Suprapubic skin (tissue), 4 donors: ENCODE measurements at places on chromosomes 16 and 17. TPM values are rescaled to one million over a fixed set of nuclear protein-coding genes. Genes with fewer than 3 reads are reported as not detected.

Gene UTS2R
- total RNA-seq: not detected

Gene KRTAP2-2
- total RNA-seq: not detected

- no peak for DNase-seq
These were observed 16.7 kb upstream of the ZNHIT3 start for GRCh38 chr17:36469733-36470132.

GRCh38 chr16:80250381-80250780, 290.4 kb upstream of the DYNLRB2 start:
- no peak for DNase-seq

Gene SLC22A31
- total RNA-seq: 6.6 TPM

Gene KATNB1
- total RNA-seq: 47.8 TPM

Gene NPIPA7
- total RNA-seq: 4.9 TPM

Gene COG4
- total RNA-seq: 44.3 TPM

Gene GGT6
- total RNA-seq: 166 TPM

Gene KRT36
- total RNA-seq: 0.79 TPM

Gene C17orf107
- 9.8 TPM for total RNA-seq

Gene TVP23A
- not detected for total RNA-seq

DNA sequence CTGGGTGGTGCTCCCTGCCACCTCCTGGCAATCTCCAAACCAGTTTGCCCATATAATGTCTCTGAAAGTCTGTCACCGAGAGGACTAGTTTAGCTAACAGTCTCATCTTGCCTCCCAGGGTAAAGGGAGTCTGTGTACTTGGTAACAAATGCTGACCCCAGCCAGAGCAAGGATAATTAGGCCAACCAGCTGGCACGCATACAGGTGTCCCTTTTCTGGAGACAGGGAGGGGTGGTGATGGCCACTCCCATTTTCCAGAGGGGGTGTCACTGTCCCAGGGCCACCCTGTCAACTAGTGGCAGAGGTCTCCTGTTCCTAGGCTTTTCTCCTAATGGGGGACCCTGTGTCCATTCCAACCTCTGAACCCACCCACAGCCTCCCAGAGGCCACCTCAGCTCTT, 8.1 kb downstream of the FAM83G start:
- DNase-seq: no peak

- no peak for DNase-seq
These were observed 18.8 kb downstream of the XPO6 start for GRCh38 chr16:28192806-28193529.

- DNase-seq: no peak
These were observed 3.0 kb downstream of the MT2A start for GRCh38 chr16:56611281-56611833.
